ENCODE measurements at places on chromosomes 4 and X.

- DNase-seq = no peak
Measured at GRCh38 chrX:153578200-153578835, 20.6 kb downstream of the CCNQ start.

GRCh38 chr4:7918981-7919380, 20.7 kb downstream of the AFAP1 start:
- no peak for DNase-seq

GRCh38 chrX:41734530-41734929, 10.5 kb downstream of the GPR82 start:
- no peak for DNase-seq

DNA sequence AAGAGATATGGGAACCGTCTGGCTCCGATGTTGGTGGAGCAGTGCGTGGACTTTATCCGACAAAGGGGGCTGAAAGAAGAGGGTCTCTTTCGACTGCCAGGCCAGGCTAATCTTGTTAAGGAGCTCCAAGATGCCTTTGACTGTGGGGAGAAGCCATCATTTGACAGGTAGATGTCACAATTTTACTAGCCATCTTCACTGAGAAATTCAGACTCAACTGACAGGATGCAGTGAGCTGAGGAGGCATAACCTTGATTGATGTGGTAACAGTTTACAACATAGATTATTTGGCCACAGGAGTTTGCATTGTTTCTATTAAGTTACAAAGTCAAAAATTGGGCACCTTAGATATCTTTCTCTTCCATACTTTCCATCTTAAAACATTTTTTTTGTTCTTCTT, 417.7 kb downstream of the MAPK10 start:
- DNase-seq = no peak

DNA sequence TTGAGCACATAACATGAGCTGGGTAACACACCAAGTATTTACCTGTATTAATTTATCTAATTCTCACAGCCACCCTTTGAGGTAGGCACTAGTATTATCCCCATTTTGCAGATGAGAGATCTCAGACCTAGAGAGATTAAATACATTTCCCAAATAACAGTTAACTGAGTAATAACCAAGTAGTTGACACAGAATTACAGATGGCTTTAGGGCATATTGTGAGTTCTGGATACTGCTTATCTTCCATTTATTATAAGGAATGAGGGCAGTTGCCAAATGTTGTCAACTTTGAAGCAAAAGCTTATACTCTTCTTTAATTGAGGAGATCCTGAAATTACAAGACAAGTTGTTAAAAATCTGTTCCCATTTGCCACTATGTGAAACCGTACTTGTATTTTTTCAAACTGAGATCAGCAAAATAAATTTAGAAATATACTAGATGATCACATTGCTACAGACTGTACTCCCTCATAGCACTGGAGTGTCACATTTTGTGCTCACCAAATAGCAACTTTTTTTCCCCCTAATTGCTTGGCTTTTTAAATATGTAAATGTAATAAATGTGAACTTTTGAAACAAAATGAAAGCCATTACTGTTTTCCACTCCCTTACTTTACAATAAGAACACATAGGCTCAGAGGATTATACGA, 62.0 kb downstream of the ZNF827 start:
- no peak for DNase-seq

GRCh38 chrX:129111081-129111798, 412.1 kb downstream of the SMARCA1 start:
- DNase-seq = no peak

DNA sequence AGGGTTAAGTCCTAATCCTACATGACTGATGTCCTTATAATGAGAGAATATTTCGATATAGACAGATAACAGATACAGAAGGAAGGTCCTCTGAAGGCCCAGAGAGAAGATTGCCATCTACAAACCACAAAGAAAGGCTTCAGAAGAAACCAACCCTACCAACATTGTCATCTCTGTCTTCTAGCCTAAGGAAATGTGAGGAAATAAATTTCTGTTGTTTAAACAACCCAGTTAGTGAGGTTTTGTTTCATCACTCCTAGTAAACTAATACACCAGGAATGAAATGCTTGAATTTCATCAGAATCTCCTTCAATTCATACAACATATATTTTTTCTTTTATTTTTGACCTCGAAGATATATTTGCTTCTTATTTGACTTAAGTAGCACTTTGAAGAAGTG, 1527.8 kb downstream of the STIM2 start:
- no peak for DNase-seq

GRCh38 chrX:148037020-148037419, 55.9 kb downstream of the FMR1NB start:
- DNase-seq = no peak

GRCh38 chr4:83267121-83267829, 17.3 kb downstream of the COQ2 start:
- no peak for DNase-seq

DNA sequence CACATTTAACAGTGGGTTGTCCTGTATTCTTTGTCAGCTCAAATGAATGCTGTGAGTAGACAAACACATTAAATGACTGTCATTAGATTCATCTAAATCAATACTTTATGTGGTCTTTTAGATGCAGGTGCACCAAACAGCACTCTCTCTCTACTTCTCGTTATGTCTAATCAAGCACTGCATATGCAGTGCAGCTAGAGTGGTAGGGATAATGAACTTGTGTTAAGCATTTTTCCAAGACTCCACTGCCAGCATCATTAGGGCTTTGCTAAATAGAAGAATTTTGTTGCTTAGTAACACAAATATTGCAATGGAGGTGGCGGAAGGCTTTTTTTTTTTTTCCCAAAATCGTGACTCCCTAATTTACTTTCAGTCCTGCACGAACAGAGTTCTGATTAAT, 447.0 kb upstream of the GALNT7 start:
- no peak for DNase-seq

- DNase-seq = no peak
Measured at GRCh38 chr4:62324215-62324614, 1124.1 kb downstream of the ADGRL3 start.

GRCh38 chr4:91795947-91796346, 507.8 kb upstream of the GRID2 start:
- DNase-seq = no peak

DNA sequence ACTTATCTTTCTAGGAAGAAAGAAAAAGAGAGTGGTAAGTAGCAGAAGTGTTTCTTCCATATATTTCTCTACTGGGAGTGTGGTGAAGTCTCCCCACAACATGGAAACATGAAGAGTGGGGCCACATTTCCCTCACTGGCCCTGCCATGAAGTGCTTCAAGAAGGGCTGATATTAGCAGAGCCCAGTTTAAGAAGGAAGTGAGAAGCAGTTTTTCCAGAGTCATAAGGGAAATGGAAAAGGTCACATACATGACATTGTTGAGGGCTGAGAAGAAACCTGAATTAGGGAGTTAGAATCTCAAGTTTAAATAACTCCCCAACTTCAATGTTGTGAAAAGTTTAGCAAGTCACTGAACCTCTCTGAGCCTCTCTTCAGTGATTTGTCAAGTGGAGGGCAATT, 171.9 kb upstream of the RBPJ start:
- DNase-seq = no peak

GRCh38 chr4:164251257-164251656, 502.7 kb upstream of the SMIM31 start:
- DNase-seq = no peak

DNA sequence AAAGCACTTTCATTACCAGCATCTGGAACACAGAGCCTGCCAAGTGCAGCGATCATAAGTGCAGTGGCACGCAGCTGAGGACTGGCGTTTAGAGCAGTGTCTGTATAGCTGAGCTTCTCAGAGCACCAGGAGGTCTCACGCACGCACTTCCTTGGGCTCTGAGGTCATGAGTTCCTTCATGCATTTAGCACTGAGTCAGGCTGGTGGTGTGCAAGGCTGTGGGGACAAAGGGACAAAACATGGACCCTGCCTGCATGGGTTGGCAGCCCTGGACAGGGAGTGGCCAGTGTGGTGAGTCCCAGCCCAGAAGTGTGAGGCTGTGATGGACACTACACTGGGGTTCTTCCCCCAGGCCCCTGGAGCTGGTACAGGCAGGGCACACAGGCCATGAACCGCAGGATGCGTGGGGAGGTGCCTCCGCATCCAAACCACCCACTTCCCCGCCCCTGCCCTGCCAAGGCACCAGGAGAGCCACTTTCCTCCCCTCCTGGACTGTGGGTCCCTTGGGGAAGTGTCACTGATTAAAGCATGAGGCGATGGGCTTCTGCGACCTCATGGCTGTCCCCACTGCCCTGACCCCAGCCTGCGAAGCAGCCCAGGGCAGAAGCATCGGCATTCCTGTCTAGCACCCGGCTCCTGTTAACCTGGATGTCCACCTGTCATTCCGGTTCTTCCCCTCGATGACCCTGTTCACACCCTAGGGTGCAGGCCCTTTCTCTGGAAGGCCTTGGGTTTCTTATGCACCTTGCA, 37.2 kb upstream of the GPR78 start:
- DNase-seq = no peak

GRCh38 chrX:118325453-118325852, 20.5 kb upstream of the WDR44 start:
- DNase-seq = no peak

GRCh38 chr4:26826721-26827120, 33.9 kb upstream of the STIM2 start:
- no peak for DNase-seq

DNA sequence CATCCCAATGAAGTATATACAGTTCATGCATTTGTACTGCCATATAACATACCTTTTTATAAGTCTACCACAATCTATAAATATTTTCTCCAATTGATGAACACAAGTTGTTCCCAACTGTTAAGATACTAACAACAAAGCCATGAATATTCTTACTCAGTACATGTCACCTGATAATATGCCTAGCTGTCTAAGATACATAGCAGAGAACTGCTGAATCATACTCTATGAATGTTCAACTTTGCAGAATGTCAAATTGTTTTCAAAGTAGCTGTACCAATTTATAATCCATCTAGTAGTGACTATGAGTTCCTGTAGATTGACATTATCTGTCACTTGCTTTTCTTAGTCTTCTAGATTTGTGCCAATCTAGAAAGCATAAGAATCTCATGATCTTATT, 84.9 kb downstream of the RAB28 start:
- no peak for DNase-seq

DNA sequence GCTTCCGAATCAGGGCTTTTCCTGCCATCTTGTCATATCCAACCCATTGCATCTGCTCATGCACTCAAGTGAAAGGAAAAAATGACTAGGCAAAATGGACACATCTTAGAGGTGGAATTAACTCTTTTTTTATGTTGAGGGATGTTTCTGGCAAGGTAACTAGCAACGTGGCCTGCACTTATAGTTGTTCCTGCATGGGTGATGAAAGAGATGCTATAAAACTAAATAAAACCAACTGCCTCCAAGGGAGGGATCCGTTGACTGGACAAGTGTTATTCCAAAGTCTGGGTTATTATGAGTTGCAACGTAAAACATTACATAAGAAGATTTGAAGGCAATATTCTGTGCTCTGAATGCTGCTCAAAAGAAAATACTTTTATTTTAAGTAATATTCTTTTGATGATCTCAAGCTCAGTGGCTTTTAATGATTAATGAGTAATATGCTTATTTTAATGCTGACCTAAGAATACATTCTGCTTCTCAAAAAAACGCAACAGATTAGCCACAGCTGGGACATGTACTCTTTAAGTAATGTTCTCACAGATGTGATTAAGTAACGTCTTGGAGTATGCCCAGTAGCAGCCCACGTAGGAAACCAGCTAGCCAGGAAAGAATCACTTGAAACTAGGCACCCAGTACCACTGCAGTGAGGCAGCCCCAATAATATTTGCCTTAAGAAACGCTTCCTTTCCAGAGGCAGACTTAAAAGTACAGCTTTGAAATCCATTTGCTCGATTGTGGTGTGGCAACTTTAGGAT, 27.4 kb downstream of the KLF3 start:
- no peak for DNase-seq

DNA sequence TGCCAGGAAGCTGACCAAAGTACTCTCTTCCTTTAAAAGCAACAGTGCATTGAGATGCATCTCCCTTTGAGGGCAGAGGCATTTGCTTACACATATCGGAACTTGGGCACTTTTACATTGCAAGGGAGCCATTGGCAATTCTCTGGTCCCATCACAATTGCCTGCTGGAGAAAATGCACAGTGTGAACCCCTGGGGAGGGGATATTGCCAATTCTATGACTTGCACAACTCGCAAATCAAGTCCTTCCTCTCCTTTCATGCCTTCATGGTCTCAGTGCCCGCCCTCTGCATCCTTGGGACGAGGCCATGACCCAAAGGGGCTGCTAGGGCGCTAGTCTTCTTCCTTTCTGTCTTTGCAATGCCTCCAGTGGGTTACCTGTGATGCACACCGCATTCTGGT, 14.9 kb upstream of the PDZD4 start:
- DNase-seq = no peak

DNA sequence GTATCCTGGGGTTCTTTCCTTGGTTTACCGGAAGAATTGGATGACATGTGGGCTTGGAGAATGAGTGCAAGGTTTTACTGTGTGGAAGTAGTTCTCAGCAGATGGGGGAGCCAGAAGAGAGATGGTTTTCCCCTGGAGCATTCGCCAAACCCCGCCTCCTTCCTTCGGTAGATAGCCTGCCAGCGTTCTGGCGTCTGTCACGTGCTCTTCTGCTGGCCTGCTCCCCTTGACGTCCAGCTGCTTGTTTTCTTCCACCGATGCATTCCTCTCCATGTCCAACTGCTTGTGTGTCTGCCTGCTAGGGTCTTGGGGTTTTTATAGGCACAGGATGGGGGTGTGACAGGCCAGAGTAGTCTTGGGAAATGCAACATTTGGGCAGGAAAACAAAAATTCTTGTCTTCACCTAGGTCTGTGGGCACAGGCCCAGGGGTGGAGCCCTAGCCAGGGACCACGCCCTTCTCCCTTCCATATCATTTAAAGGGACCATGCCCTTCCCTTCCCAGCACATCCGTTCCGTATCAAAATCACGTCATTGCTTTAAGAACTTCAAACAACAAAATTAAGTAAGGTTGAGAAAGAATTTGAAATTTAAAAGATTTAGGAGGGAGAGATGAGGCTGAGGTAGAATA, 538.7 kb upstream of the SMIM31 start:
- no peak for DNase-seq

- DNase-seq = no peak
Measured at GRCh38 chrX:9278475-9279233, 186.2 kb upstream of the TBL1X start.

GRCh38 chr4:8341691-8342090, 72.1 kb downstream of the HTRA3 start:
- DNase-seq = no peak

DNA sequence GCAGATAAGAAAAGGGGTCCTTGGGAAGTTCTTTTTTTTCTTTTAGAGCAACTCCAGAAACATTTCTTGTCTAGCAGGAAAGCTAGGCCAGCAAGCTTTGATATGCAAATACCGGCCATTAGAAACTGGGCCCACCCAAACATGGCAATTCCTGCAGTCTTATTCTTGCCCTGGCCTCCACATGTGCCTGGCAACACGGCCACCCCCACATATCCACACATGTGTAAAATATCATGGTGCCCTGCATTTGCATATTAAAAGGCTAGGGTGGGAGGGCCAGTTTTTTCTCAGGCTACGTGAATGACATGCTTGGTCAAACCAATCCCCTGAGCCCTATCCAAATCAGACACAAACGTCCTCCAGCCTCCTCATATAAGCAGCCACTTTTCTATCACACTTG, 171.7 kb upstream of the ZCCHC13 start:
- DNase-seq = no peak

GRCh38 chrX:64377753-64378152, 17.5 kb downstream of the MTMR8 start:
- DNase-seq = no peak

- DNase-seq = peak; percentile 11
Measured at GRCh38 chr4:152246659-152247058, 289.2 kb downstream of the FBXW7 start.

Measured in activated T-cell treated with anti-CD3 and anti-CD28 coated beads for 1 hour (primary cell).